ENCODE measurements at places on chromosomes 4 and X. TPM values are rescaled to one million over a fixed set of nuclear protein-coding genes. Genes with fewer than 3 reads are reported as not detected.

Gene RTL5
- 2.3 TPM for total RNA-seq

Gene SEC24B
- 22.9 TPM for total RNA-seq

Gene KLHL13
- total RNA-seq, result 0.22 TPM

Gene RADX
- 0.12 TPM for total RNA-seq

Gene EGF
- total RNA-seq, result 0.45 TPM

Gene ERAS
- not detected for total RNA-seq

Gene NLGN3
- total RNA-seq, result 1.1 TPM

Gene TMSB15A
- 0.60 TPM for total RNA-seq

Gene GLOD5
- total RNA-seq, result not detected

Gene GAB3
- total RNA-seq, result 0.67 TPM

All from A549 treated with Mapracorat at 1 μM for 4 hours (cell line).